ENCODE measurements at places on chromosomes 4 and X. TPM values are rescaled to one million over a fixed set of nuclear protein-coding genes. Genes with fewer than 3 reads are reported as not detected.

- peak; percentile 50 for DNase-seq
These were observed 289.3 kb downstream of the BCOR start for GRCh38 chrX:39808471-39808917.

DNA sequence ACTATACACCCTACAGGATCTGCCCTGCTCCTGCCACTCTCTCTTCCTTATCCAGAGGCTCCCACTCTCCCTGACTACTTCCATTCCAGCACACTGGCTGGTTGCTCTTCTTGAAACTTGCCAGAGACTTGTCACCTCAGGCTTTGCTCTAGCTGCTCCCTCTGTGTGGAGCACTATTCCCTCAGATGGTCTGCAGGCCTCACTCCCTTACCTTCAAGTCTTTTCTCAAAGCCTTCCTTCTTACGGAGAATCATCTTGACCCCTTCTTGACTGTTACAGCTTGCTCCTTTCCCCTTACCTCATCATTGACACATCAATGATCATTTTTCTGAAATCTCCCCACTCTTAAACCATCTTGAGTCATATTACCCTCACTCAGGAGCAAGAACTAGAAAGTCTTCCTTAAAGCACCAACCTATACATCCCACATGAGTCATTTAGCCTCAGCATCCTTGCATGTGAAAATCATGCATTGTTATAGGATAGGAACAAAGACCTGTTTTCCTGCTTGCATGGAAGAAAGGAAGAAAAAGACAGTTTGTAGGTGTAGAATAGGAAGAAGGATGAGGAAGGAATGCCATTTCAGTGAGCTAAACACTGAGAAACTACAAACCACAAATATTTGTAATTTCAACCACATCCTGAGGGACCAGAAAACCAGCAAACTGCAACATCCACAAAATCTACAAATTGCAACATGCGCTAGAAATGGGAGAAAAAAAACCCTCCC lies 55.7 kb downstream of the ANTXR2 start:
- DNase-seq = peak; percentile 46

GRCh38 chr4:163697121-163697520 lies 202.6 kb downstream of the TMA16 start:
- DNase-seq = no peak

GRCh38 chrX:107522901-107523300 lies 73.4 kb downstream of the FRMPD3 start:
- no peak for DNase-seq

- DNase-seq = no peak
These were observed 23.4 kb downstream of the SH2D1A start for GRCh38 chrX:124369722-124370121.

GRCh38 chr4:175034986-175035705 lies 117.0 kb downstream of the ADAM29 start:
- no peak for DNase-seq

DNA sequence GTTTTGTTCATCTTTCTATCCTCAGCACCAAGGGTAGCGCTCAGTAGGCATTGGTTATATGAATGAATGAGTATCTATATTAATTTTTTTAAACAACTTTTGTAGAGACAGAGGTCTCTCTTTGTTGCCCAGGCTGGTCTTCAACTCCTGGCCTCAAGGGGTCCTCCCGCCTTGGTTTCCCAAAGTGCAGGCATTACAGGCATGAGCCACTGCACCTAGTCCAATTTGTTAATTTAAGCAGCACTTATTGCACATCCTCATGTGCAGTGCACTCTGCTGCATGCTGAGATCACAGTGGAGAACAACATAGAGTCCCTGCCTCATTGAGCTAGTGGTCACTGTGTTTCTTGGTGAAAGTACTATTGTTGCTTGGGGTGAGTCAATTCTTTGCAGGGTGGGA lies 94.4 kb downstream of the NHSL2 start:
- DNase-seq = no peak

Gene GPRASP1
- 0.87 TPM for total RNA-seq
